ENCODE measurements at places on chromosomes 7 and 10.

DNA sequence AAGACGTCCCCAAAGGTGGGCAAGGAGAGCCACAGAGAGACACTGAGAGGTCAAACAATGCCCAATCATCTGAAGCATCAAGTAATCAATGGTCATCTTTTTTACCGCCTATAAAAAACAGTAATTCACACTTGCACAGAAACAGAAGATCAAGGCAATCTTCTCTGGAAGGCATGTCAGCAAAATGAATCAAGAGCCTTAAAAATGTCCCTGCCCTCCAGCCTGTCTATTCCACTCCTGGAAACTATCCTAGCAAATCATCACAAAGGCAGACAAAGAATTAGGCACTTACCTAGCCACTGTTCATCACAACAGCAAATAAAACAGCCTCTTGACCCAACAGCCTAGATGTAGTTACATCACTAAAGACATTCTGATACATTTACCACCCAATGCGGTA lies 48.9 kb downstream of the FAM53B start:
- DNase-seq = no peak

DNA sequence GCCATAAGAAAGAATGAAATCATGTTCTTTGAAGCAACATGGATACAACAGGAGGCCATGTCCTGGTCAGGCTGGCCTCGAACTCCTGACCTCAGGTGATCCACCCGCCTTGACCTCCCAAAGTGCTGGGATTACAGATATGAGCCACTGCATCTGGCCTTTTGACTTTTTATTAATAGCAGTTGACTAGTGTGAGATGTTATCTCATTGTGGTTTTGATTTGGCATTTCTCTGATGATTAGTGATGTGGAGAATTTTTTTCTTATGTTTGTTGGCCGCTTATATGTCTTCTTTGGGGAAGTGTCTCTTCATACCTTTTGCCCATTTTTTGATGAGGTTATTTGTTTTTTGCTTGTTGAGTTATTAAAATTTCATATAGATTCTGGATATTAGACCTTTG lies 400.9 kb downstream of the SUGCT start:
- no peak for DNase-seq

- DNase-seq = no peak
Measured at GRCh38 chr10:132955479-132955878, 13.1 kb upstream of the CFAP46 start.

GRCh38 chr10:112159469-112159868 lies 24.1 kb downstream of the GPAM start:
- DNase-seq = no peak

DNA sequence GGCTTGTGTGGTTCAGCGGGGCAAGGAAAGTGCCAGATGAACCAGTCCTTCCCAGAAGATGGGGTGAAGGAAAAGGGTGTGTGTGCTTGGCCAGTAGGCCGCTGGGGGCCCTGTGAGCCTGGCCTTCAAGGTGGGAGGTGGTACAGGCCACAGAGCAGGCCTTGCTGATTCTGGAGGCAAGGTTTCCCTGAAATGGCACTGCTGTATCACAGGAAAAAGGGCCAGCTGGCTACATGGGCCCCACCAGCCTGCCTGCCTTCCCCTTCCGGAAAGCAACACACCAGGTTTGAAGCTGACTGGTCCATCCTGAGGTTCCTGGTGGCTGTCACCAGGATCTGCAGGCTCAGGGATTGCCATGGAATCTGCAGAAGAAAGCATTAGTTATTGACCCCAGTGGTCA lies 12.5 kb downstream of the MMRN2 start:
- DNase-seq = no peak

GRCh38 chr10:86191166-86191565 lies 175.4 kb downstream of the GRID1 start:
- no peak for DNase-seq

- no peak for DNase-seq
Measured at GRCh38 chr10:33117230-33117629, 159.2 kb upstream of the ITGB1 start.

DNA sequence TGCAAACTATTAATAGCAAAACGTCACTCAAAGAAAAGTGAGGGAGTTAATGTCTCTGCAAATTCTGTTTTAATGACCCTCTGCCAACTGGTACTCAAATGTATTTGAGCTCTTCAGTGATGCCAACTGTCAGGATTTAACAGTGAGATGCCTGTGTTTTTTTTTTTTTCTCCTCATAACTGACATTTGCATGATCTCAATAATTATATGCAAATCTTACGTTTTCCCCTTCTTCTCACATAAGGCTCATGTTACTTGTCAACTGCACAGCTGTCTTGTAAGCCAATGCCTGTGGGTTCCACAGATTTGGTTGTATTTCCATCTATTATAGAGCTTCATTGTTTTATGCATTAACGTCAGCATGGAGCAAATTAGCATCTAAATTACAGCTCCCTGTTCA lies 38.2 kb downstream of the PPP1R3A start:
- DNase-seq = no peak

- no peak for DNase-seq
Measured at GRCh38 chr10:89891006-89891535, 189.7 kb downstream of the KIF20B start.

DNA sequence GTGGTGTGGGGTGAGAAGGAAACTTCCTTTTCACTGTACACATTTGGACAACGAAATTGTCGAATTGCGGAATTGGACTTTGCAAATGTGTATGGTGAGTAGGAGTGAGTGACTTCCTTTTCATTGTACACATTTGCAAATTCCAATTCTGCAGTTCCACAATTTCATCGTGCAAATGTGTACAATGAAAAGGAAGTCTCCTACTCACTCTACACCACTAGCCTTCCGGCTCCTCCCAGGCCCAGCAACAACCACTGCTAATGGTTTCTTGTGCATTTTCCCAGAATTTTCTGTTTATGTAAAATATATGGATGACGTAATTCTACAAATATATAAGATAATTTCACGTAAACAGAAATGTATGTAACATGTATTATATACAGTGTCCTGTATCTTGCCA lies 118.5 kb downstream of the ARL4A start:
- DNase-seq = no peak

DNA sequence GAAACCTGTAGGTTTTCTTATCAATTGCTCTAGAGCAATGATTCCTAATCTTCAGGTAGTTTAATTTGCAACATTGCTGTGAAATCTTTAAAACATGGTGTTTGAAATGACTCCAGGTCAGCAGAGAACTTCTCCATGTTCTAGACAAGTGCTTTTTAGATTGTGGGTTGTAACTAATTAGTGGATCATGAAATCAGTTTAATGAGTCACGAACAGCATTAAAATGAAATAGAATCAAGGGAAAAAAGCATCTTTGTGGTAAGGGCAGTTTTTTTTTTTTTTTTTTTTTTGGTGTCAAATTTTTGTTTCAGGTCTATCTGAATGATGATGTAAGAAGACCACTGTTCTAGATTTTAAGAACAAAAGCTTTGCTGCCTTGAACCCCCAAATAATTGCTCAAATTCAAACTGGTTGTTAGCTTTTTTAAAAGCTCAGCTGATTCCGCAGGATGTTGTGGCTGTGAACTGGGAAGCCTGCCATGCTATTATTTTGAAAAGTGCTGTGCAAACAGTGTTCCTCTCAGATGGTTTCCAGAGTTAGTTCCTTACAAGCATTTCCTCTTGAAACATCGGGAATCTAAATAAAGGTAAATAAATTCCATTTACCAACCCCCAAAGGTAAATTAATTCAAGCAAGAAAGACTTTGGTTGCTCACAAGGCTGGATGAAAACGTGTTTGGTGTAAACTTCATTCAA lies 13.1 kb upstream of the PDK4 start:
- no peak for DNase-seq

- DNase-seq = no peak
Measured at GRCh38 chr7:1293950-1294411, 61.3 kb downstream of the UNCX start.

DNA sequence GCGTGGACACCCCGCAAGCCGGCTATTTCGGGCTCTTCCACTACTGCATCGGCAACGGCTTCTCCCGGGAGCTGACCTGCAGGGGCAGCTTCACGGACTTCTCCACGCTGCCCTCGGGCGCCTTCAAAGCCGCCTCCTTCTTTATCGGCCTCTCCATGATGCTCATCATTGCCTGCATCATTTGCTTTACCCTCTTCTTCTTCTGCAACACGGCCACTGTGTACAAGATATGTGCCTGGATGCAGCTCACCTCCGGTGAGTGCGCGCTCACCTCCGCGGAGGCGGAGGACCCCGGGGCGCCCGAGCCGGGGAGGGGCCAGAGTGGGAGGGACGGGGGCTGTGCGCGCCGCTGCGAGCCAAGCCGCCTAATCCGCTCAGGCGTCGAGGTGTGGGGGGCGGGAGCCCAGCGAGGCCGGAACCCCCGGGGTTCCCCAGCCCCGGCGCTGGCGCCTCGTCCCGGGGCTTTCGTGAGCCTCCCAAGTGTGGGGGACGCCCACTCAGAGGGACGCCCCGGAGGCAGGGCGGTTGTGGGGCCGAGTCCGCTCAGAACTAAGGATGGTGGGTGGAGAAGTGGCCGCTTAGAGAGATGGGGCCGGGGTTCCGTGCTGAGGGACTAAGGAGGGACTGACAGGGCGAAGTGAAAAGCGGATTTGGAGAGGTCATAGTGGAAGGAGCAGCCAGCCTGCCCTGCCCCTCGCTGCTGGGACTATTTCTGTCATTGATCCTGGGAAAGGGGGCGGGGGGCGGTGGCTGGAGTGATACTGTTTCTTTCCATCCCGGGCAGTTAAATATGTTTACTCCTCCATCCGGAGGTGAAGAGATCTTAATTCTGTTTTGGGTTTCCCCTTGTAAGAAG lies 795 bp downstream of the LHFPL3 start:
- peak; percentile 12 for DNase-seq

DNA sequence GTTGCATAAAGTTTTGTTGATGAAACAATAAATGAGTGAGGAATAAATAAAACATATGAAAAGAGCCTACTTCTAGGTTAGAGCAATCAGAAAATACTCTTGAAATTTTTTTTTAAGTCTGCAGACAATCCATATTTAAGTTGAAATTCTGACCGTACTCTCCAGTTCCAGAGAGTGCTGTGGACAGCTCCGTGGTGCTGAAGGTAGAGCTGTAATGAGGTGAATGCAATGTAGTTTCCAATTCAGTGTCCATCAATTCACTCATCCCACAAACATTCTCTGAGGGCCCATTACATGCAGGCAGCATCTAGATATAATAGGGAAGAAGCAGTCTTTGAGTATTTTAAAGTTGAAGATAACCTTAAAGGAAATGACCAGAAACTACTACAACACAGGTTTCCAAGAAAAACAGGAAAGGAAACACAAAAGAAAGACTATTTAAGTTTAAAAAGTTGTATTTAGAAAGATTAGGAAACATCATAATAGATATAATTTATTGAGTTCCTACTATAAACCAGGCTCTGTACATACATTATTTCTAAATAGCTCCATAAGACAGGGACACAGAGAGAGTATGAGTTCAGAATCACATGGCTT lies 44.0 kb upstream of the CRTAC1 start:
- DNase-seq = no peak

- no peak for DNase-seq
Measured at GRCh38 chr10:35933491-35933890, 291.4 kb upstream of the FZD8 start.

GRCh38 chr10:22345301-22346095 lies at the start of gene SPAG6:
SPAG6 (plus strand) TSS chr10:22345496; CDS start chr10:22345612, 116 bp downstream.
- no peak for DNase-seq

DNA sequence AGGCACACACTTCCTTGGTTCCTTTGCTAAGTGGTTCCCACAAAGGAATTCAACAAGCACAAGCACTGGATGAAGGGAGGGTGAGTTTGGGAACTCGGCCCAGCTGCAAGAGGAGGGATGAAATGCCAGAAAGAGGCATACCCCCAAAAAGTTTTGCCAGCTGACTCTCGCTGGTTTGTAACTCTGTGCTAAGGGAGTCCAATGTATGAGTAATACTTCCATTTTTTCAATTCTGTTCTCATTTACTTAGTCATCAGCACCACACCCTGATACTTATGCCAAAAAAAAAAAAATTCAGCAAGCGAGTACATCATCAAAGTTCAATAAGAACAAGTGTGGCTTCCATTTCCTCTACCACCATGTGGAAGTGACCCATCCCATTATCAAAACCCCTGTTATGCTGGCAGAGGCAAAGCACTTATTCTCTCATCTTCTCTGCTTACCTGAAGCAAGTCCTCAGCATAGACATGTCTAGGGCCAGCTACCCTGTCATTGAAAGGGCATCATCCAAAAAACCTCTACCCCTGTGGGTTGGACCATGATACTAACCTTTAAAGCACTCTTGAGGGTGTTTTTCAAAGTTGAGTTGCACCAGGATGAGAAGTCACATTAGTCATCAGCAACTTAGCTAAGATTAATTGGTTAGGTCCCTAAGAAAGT lies 6.9 kb upstream of the HYCC1 start:
- DNase-seq = no peak

GRCh38 chr7:132246591-132246990 lies 329.7 kb downstream of the PLXNA4 start:
- no peak for DNase-seq

All from DMS 273 treated with DMSO at 0.1 percent for 48 hours (cell line).